ENCODE measurements at places on chromosomes 1 and 21. TPM values are rescaled to one million over a fixed set of nuclear protein-coding genes. Genes with fewer than 3 reads are reported as not detected.
A peak's percentile ranks its signal among the peaks of the same experiment; 100 is the strongest.

Gene NT5C1A
- total RNA-seq: not detected

Gene POU3F1
- 0.46 TPM for total RNA-seq

Gene FCMR
- not detected for total RNA-seq

Gene WDR64
- total RNA-seq: not detected

Gene CFAP74
- total RNA-seq: 0.34 TPM

Gene MTARC2
- 14.5 TPM for total RNA-seq

Gene HSPB7
- total RNA-seq: not detected

Gene FOXD2
- total RNA-seq: 0.13 TPM

Gene RNF223
- total RNA-seq: not detected

Gene CYP4A11
- 2.1 TPM for total RNA-seq

DNA sequence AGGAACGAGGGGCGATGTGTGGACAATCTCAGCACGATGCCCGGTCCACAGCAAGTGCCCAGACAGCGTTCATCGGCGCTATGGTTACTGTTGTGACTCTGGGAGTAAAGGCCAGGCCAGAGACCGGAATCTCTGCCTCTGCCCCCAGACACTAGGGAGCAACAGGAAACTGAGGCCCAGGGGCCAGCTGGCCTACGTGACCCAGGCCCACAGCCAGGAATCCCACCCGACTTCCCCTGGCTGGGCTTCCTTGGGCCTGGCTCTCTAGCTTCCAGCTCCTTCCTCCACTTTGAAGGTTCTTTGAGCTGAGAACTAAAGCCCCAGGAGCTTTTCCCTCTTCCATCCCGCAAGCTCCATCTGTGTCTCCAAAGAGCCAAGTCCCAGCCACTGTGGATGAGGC lies 4.6 kb downstream of the LRP8 start:
- peaks cover 35% of the 10 kb centered on the region for H3K36me3 ChIP-seq
- H3K4me3 ChIP-seq: no peak overlapping the region
- H3K27ac ChIP-seq: no peak overlapping the region
- no peaks in the 10 kb centered on the region for H3K4me1 ChIP-seq
- H3K27me3 ChIP-seq: no peaks in the 10 kb centered on the region

DNA sequence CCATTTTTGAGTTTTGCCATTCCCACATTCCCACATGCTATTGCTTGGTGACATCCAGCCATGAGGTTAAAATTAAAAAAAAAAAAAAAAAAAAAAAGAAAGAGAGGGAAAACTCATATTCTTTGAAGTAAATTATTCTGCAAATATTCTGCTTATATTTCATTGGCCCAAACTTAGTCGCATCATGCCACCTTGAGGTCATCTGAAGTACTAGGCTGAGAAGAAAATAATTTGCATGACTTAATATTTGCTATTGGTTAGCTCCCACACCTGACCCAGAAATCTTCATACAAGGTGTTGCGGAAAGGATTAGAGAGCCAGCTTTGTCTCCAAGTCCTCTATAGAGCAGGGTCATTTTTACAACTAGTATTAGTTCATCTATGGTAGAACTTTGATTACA lies 2206.0 kb downstream of the MRPL39 start:
- H3K27me3 ChIP-seq: no peaks in the 10 kb centered on the region
- H3K4me3 ChIP-seq: no peak overlapping the region
- H3K4me1 ChIP-seq: no peaks in the 10 kb centered on the region
- no peaks in the 10 kb centered on the region for H3K36me3 ChIP-seq

DNA sequence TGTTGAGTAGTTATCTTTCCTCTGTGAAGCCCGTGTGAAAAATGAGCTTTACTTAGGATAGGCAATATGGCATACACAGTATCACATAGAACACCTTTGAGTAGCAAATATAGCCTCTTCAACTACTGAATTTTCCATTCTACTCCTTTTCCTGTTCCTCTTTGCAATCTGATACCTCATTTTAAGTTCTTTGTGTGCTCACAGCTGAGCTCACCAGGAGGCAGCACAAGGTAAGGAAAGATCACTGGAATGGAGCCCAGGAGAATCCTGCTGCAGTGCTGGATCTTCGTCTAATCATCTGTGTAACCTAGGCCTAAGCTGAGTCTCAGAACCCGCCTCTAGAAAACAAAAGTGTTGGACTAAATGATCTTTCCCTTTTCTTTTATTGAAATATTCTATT lies 171.0 kb downstream of the LRRC40 start:
- no peaks in the 10 kb centered on the region for H3K27me3 ChIP-seq
- DNase-seq: peak; percentile 82
- no peaks in the 10 kb centered on the region for H3K36me3 ChIP-seq
- H3K4me3 ChIP-seq: no peak overlapping the region

- DNase-seq: peak; percentile 82
- no peak overlapping the region for H3K4me3 ChIP-seq
- H3K27ac ChIP-seq: no peak overlapping the region
- H3K27me3 ChIP-seq: no peaks in the 10 kb centered on the region
- H3K36me3 ChIP-seq: peaks cover 71% of the 10 kb centered on the region
Measured at GRCh38 chr1:12275370-12275769, 45.5 kb downstream of the VPS13D start.

GRCh38 chr1:53306168-53306567 lies 21.7 kb downstream of the LRP8 start:
- no peak overlapping the region for H3K4me3 ChIP-seq
- no peaks in the 10 kb centered on the region for H3K4me1 ChIP-seq
- H3K27ac ChIP-seq: no peak overlapping the region
- H3K36me3 ChIP-seq: no peaks in the 10 kb centered on the region
- H3K27me3 ChIP-seq: no peaks in the 10 kb centered on the region

DNA sequence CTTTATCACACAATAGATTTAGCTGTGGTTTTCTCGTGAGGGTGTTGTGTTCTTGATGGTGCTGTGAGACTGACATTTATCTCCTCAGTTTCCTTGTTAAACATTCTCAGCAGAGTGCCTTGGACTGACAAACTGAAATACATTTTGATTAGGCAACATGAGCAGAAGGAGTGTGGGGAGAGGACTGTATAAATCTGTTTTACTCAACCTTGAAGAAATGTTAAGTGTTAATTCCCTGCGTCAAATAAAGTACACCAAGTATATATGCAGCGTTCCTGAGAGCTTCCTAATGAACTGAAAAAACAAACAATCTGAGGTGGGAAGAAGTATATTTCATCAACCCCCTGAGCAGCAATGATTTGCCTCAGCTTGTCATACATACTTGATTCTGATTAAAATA lies 540.3 kb upstream of the B3GALT2 start:
- no peaks in the 10 kb centered on the region for H3K27me3 ChIP-seq
- no peak for DNase-seq
- no peaks in the 10 kb centered on the region for H3K4me1 ChIP-seq
- no peak overlapping the region for H3K4me3 ChIP-seq

- no peaks in the 10 kb centered on the region for H3K4me1 ChIP-seq
- no peak for DNase-seq
- H3K27ac ChIP-seq: no peak overlapping the region
- H3K36me3 ChIP-seq: no peaks in the 10 kb centered on the region
- H3K4me3 ChIP-seq: no peak overlapping the region
- H3K27me3 ChIP-seq: no peaks in the 10 kb centered on the region
Measured at GRCh38 chr1:244097523-244098405, 46.7 kb downstream of the ZBTB18 start.

GRCh38 chr1:77513839-77514763 lies 168.4 kb downstream of the ZZZ3 start:
- H3K27me3 ChIP-seq: no peaks in the 10 kb centered on the region
- peak overlapping the region; percentile 78 for H3K27ac ChIP-seq
- H3K4me1 ChIP-seq: no peaks in the 10 kb centered on the region
- H3K4me3 ChIP-seq: no peak overlapping the region

DNA sequence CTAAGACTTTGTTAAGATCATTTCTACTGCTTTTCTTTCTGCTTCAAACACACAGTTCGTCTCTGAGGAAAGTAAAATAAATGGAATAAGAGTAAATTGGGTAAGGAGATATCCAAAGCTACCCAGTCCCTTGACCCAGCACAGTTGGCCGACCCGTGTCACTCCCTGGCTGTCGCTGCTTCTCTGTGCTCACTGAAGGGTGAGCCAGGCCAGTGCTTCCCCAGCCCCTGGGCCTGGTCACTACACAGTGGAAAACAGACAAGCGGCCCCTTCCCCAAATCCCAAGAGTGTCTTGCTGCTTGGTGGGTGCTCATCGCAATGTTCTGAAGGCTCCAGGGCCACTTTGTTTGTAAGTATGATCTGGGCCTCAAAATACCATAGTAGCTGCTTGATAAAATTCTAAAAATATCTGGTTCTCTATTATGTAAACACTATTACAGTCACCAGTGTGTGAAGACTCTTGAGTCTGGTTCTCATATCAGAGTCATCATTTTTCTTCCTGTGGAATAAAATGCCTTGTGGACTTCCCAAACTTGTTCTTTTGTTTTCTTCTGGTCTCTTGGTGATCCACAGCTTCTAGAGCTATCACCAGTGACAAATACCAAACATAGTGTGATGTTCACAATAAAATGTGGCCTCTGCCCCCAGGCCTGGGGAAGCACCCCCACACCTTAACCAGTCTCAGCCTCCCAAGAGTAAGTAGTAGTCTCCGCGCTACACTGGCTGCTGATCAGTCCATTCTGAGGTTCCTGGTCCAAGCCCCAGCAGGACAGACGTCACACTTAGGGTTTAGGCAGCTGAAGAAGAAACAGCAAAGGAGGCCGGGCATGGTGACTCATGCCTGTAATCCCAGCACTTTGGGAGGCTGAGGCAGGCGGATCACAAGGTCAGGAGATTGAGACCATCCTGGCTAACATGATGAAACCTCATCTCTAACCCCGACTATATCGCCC lies 106.2 kb downstream of the DHRS3 start:
- no peak overlapping the region for H3K27ac ChIP-seq
- no peaks in the 10 kb centered on the region for H3K36me3 ChIP-seq
- H3K4me3 ChIP-seq: no peak overlapping the region
- no peaks in the 10 kb centered on the region for H3K27me3 ChIP-seq
- peaks cover 5% of the 10 kb centered on the region for H3K4me1 ChIP-seq

- H3K27ac ChIP-seq: no peak overlapping the region
- DNase-seq: no peak
- no peak overlapping the region for H3K4me3 ChIP-seq
- no peaks in the 10 kb centered on the region for H3K4me1 ChIP-seq
- no peaks in the 10 kb centered on the region for H3K27me3 ChIP-seq
- no peaks in the 10 kb centered on the region for H3K36me3 ChIP-seq
Measured at GRCh38 chr1:50852889-50853288, 107.2 kb downstream of the FAF1 start.

GRCh38 chr1:179785031-179785431 lies 41.9 kb downstream of the FAM163A start:
- peaks cover 4% of the 10 kb centered on the region for H3K4me1 ChIP-seq
- H3K36me3 ChIP-seq: no peaks in the 10 kb centered on the region
- H3K27ac ChIP-seq: no peak overlapping the region
- DNase-seq: no peak
- H3K4me3 ChIP-seq: no peak overlapping the region

GRCh38 chr1:152967201-152967600 lies 3.2 kb upstream of the SPRR4 start:
- no peak overlapping the region for H3K4me3 ChIP-seq
- H3K36me3 ChIP-seq: no peaks in the 10 kb centered on the region
- no peaks in the 10 kb centered on the region for H3K4me1 ChIP-seq
- no peak for DNase-seq
- no peak overlapping the region for H3K27ac ChIP-seq

GRCh38 chr1:59071876-59072582 lies 224.9 kb upstream of the FGGY start:
- peaks cover 3% of the 10 kb centered on the region for H3K4me1 ChIP-seq
- DNase-seq: no peak
- H3K27ac ChIP-seq: no peak overlapping the region
- no peaks in the 10 kb centered on the region for H3K36me3 ChIP-seq
- no peak overlapping the region for H3K4me3 ChIP-seq

- H3K27me3 ChIP-seq: no peaks in the 10 kb centered on the region
- peak overlapping the region; percentile 47 for H3K27ac ChIP-seq
- peak; percentile 79 for DNase-seq
- no peak overlapping the region for H3K4me3 ChIP-seq
- H3K36me3 ChIP-seq: no peaks in the 10 kb centered on the region
Measured at GRCh38 chr1:12539705-12540579, 78.1 kb downstream of the DHRS3 start.

- no peak overlapping the region for H3K27ac ChIP-seq
- no peaks in the 10 kb centered on the region for H3K36me3 ChIP-seq
- peaks cover 5% of the 10 kb centered on the region for H3K4me1 ChIP-seq
- no peaks in the 10 kb centered on the region for H3K27me3 ChIP-seq
Measured at GRCh38 chr1:81549588-81550127, 251.1 kb upstream of the ADGRL2 start.

DNA sequence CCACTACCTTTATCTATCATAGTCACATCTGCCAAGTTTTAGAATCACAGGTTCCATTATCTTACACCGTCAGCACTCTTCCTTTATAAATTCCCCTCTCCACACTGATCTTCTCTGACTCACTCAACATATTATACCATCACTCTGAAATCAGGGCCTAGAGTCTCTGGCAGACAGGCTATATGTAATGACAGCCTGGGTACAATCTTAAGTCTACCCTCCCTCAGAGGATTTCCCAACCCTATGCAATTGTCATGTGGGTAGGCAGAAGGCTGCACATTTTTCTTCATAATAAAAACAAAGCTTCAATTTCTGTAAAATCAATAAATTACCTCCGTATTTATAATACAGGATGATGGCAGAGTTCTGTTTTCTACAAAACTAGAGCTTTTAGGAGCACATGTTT lies 138.0 kb downstream of the RERE start:
- no peak overlapping the region for H3K4me3 ChIP-seq
- no peak for DNase-seq
- H3K4me1 ChIP-seq: peaks cover 4% of the 10 kb centered on the region
- peaks cover 6% of the 10 kb centered on the region for H3K36me3 ChIP-seq
- no peaks in the 10 kb centered on the region for H3K27me3 ChIP-seq

DNA sequence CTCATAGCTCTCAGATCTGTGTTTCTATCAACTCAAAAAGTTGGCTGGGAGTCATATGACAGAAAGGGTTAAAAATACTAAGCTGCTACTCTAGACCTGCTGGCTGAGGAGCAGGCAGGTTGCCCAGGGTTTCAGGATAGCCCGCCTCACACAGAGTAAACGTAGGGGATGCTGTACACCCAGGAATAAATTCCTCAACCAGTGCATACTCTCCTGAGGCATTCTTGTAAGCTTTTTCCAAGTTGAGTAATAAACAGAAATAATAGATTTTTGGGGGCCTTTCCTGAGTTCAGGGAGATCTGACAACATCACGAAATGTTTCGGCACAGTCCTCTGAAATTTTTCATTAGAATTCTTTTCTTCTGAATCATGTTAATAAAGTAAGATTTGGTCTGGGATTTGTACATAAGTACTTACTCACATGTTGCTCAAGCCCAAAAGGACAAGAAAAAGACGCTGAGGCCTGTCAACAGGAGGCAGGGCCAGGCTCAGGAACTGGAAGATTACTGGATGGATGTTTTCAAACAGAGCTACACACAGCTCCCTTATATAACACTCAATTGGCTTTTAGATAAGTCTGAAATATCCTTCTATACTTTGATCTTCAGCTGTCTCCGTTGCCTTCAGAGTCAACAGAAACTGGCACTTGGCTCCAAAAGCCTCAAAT lies 41.0 kb downstream of the TGFBR3 start:
- peaks cover 6% of the 10 kb centered on the region for H3K4me1 ChIP-seq
- no peaks in the 10 kb centered on the region for H3K27me3 ChIP-seq
- no peaks in the 10 kb centered on the region for H3K36me3 ChIP-seq
- no peak for DNase-seq
- H3K27ac ChIP-seq: no peak overlapping the region
